Right ventricle myocardium superior (tissue), 1 donor: ENCODE measurements at places on chromosomes 5 and 9. TPM values are rescaled to one million over a fixed set of nuclear protein-coding genes. Genes with fewer than 3 reads are reported as not detected.

- no peak for DNase-seq
Measured at GRCh38 chr5:37045703-37046102, 169.1 kb downstream of the NIPBL start.

GRCh38 chr5:150490754-150491153, 17.2 kb upstream of the NDST1 start:
- no peak for DNase-seq

The HAPLN1 gene
- 0.32 TPM for total RNA-seq

The KCNV2 gene
- total RNA-seq: not detected

- no peak for DNase-seq
Measured at GRCh38 chr5:137389042-137389441, 110.1 kb downstream of the SPOCK1 start.

DNA sequence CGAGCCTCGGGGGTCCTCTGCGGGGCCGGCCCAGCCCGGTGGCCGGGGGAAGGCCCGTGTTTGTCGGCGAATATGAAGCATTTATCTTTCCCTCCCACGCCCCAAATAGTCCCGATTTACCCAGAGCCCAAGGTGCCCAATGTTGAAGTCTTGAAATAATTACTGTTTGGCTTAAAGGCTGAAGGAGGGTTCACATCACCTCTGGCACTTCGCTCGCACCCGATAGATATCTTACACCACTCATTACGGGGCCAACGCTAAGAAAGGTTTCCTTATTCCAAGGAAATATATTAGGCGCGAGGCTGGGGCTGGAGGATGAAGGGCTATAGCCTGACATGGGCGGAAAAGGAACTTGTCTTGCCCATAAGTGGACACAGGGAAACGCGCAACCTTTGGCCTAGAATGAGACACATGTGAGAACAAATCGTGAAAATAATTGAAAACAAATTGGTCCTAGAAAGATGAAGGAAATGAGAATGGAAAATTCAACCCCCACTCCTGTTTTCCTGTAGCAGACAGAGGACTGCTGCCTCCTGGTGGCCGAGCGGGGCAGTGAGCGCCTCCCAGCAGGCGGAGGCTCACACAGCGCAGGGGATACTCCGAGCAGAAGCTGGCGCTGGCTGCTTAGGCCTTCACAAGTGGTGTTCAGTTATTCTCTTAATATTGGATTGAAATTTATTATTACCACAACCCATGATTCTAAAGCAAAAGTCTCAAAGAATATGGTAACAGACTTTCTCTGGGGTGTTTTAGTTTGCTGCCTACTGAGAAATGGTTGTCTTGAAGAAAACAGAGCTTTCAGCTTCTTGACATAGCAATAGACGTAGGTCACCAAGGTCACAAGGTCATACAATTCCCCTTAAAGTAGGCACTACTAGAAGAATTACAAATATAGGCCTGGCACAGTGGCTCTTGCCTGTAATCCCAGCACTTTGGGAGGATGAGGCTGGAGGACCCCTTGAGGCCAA, 7.9 kb downstream of the CCL21 start:
- peak; percentile 93 for DNase-seq

DNA sequence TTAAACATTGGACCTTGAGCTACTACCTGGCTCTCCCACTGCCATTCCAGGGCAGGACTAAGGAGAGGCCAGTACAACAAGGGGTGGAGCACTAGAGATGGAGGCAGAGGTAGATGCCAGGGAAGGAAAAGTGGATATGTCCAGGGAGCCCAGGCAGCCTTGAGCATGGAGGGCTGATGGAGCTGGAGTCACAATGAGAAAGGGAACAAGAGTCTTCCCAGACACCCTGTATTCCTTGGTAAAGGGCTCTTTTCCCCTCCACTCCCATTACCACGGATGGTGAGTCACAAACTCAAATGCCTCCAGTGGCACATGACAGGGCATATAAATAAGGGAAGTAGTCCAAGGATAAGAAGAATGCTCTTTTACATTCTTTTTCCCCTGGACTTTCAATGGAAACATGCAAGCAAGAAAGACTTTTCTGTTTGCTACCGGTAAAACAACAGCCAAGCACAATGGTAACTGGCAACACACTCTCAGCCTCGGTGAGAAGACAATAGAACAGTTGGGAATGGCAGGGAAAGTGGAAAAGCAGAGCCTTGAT, 16.7 kb downstream of the ERAP1 start:
- DNase-seq: no peak

- DNase-seq: peak; percentile 29
Measured at GRCh38 chr5:438481-438981, 4.4 kb upstream of the EXOC3 start.

DNA sequence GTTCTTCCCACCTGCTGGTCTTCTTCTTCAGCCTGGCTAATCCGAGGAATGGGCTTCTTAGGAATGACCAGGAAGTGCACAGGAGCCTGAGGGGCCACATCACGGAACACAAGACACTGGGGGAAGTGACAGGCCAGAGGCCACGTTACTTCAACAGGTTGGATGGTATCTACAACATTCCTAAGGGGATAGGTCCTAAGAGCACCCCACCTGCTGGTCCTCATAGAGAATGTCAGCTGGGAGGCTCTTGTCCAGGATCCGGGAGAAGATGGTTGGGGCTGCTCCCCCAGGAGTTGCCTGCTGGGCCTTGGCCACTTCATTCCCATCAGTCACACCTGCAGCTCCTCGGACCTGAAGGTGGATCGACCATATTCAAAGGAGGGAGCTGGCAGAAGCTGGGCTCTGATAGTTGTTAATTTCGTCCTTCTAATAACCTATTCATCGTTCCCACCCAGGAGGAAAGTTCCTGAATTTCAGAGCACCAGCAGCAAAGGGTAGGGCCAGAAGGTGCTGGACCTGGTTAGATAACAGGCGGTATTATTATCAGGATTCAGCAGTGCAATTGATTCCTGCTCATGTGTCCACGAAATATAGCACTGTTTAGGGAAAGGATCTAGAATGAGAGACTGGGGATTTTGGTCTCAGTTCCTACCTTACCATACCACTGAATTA, 1.3 kb downstream of the HINT2 start:
- DNase-seq: no peak

The ABCA1 gene
- 12.1 TPM for total RNA-seq

DNA sequence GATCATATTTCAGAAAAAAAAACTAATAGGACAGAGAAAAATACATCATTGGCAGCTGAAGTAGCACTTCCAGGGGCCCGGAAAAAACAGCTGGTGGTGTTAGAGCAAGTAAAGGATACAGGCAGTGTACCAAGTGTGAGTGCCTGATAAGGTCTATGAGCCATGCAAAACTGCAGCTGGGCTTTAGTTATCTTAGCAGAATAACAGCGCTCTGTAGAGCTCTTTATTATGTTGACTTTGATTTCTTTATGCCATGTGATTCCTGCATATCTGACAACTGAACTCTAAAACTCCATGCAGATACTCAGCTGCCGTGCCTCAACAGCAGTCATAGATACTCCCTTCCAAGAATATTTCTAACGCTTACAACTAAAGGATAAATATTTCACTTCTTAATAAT, 119.5 kb downstream of the CAAP1 start:
- no peak for DNase-seq

The PCDHGB5 gene
- total RNA-seq: 7.2 TPM

The CDKN2B-AS1 gene
- not detected for total RNA-seq

- DNase-seq: no peak
Measured at GRCh38 chr9:99362321-99362720, 140.2 kb downstream of the SEC61B start.

DNA sequence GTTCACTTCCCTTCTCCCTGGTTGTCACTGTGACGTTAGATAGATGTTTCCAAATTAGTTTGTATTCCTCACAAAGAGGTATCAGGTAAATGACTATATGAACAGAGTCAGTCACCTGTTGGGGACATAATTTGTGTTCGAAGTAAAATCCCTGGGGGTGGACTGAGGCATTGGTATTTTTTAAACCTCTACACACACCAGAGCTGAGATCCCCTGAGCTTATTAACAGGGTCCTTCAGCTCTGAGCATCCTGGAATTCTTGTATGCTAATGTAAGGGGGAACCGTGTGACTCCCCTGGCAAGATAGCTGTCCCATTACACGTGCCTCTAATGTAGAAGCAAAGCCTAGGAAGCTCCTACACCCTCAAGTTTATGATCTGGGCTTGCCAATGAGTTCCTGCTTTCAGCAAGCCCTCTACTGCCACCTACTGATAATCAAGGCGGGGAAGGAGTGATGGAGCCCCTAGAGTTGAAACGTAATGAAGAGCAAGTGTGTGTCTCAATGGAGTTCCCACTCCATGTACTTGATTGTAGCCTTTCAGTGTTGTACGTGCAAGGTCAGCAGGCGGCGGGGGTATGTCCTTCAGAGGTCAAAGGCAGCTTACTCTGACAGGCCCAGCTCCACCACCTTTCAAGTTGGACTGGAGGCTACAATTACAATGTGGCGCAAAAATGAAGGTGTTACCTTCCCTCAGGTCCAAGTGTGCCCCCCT, 14.4 kb downstream of the PRKACG start:
- DNase-seq: peak; percentile 50

DNA sequence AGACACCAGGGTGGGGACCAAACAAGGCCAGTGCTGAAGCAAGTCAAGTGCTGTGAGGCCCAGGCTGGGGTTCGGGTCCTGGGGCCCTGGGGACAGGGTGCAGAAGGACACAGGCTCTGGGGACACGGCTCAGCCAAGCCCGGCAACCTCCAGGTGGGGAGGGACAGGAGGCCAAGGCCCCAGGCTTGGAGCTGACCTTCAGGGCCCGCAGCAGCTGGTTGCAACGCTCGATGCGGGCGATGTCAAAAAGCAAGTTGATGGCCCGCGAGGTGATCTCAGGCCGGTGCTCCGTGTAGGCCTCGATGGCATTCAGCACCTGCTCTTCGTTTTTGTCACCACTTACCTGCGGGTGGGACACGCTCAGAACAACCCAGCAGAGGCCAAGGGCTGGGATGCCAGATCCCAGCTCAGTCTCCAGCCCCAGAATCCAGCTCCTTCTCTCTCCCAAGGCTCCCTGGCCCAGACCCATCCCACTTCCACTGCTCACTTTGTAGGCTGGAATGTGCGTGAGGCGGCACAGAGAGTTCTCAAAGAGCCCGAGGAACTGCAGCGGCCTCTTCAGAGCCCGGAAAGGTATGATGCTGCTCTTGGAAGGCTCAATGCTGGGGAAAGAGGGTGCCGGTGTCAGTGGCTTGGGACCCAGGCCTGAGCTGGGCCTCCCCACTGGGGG, 20.7 kb downstream of the ZER1 start:
- no peak for DNase-seq

- DNase-seq: no peak
Measured at GRCh38 chr9:115689331-115689730, 464.3 kb upstream of the PAPPA start.

DNA sequence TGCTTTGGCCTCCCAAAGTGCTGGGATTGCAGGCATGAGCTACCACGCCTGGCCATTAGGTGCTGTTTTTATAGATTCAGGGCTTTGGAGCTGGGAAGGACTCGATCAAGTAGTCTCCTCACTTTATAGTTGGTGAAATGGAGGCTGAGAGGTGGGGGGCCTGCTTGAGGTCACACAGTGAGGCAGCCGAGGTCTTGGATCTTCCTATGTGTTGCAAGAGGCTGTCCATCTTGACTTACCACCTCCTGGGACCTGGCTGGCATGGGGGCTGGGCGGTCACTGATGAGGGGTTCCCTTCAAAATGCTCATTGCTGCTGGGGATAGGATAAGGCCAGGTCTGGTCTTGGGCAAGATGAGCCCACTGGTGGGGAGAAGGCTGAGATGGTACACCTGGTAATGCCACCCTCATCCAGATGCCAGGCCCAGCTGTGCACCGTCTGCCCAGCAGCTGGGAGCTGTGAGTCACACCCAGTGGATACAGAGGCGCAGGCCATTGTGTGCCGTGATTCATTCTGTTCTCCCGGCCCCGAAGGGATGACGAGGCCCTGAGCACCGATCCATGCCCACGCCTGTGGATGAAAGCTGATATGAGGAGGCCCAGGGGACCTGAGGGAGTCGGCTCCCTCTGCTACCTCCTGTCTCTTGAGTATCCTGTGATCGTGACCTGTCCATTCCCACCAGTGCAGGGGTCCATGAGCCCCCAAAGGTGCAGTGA, 10.5 kb upstream of the NDST1 start:
- peak; percentile 71 for DNase-seq

- no peak for DNase-seq
Measured at GRCh38 chr5:140969880-140970279, 3.6 kb downstream of the PCDHAC2 start.
